Amniotic stem cell (primary cell): ENCODE measurements at places on chromosomes 7 and 10.

GRCh38 chr10:123146013-123146893, 1.7 kb upstream of the HMX2 start:
- DNase-seq = no peak

DNA sequence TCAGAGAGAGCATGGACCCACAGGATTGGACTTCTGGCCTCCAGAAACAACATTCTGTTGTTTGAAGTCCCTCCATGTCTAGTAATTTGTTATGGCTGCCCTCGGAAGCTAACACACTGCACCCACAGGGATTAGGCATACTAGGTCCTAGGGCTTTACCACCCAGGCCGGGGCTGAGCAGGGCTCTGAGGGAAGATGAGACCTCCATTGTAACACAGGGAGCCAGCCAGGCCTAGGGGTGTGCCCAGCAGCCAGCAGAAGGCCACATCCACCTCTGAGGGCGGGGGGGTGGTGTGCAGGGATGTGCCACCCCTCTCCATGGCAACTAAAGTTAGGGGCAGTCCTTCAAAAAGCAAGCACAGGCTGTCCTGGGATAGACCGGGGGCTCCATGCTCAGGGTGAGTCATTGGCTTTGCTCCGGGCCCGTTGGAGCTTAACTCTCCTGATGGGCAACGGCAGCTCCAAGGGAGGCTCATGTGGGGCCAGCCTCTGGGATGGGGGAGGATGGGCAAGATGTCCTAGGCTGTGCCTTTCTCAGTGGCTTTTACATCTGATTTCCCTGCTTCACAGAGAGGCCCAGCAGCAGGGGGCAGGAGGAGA, 96.6 kb upstream of the GPR26 start:
- DNase-seq = no peak

- DNase-seq = no peak
These were observed 358.1 kb upstream of the ZNF32 start for GRCh38 chr10:44006771-44007170.

DNA sequence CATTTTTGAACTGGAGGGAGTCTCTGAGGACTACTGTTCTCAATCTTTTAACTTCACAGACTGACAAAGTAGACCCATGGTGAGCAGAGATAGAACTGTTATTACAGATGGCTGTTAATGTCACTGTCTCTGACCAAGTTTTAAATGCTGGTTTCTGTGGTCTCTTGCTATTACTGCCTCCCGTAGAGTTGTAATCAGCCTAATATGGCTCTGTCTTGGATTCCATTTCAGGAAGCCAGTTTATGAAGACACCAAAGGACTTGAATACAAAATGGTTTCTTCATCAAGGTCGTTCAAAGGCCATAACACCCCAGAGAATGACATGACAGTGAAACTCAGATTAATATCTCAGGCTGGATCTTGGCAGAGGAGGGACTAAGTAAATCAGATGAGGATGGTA, 3.9 kb downstream of the SFRP4 start:
- no peak for DNase-seq

DNA sequence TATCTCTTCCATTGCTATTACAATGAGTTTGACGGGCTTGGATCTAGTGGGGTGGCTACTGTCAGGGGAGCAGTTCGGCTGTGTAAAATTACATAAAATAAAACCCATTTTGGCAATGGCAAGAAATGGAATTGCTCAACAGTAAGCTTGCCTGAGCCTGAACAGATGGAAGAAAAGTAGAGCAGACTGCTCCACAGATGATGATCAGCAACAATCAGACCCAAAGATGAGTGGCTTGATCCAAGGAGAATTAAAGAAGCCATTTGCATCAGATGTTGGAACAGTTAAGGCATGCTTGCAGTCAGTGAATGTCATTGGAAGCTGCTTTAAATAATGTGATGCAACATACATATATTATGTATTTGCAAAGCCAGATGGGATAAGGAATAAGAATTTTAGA, 256.6 kb upstream of the SMIM30 start:
- DNase-seq = no peak

DNA sequence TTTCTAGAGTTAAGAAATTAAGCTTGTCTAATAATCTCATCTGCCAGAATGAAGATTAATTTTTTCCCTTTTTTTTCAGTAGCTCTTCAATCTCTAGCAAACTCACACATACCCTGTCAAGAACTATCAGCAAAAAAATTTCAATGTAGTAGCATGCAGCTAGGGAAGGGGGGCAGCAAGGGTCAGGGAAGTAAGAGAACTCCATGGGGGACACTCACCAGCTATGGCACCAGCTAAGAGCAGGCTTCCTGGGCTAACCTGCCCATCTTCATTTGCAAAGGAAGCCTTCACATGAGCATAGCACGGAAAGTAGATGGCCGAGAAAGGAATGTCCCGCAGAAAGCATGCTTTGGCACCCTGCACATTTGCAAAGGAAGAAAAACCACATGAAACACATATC, 190.4 kb downstream of the SLC25A13 start:
- DNase-seq = no peak

DNA sequence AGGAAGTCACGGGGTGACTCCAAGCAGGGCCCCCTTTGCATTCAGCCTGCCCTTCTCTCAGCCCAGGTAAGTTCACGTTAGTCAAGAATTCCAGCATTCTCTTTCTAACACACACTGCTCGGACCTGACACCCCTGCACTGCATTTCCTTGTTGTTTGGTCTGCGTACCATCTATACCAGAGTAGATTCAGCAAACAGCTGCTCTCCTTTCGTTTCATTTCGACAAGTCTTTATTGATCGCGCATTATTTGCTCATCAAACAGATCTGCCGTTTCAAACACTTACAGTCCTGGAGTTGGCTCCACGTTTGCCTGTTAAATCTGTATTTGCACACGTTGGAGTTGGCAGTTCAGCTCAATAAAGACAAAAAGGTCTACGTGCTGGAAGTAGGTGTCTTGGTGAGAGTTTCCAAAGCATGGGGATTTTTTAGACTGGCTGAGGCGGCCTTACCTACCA, 495.1 kb downstream of the RPS24 start:
- DNase-seq = no peak

DNA sequence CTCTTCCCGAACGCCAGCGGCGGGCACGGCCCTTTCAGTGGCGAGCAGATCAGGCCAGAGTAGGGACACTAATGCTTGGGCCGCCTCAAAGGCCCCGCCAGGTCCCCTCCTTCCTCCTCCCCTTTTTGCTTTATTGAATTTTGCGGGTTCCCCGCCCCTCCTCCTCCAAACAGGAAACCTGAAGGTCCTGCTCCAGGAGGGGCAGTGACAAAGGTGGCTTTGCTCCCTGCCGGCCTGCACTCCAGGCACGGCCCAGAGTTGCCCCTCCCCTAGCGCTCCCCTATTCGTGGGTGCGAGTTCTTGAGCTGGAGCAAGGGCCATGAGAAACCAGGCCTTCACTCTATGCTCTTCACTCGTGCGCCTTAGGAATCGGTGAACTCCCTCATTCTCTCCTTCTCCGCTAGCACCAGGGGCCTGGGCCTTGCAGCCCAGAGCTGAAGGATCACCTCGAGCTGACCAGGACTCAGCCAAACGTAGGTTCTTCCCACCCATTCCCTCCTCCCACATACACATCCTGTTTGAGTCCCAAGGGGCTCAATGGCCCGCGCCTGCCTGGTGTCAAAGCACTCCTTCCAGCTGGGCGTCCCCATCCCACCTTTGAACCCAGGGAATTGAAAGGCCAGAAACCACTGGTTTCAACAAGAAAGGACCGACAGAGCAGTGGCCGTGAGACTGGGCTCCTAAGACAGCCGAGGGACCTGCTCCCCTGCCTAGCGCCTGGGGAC, 619 bp upstream of the HOXA6 start:
- no peak for DNase-seq

DNA sequence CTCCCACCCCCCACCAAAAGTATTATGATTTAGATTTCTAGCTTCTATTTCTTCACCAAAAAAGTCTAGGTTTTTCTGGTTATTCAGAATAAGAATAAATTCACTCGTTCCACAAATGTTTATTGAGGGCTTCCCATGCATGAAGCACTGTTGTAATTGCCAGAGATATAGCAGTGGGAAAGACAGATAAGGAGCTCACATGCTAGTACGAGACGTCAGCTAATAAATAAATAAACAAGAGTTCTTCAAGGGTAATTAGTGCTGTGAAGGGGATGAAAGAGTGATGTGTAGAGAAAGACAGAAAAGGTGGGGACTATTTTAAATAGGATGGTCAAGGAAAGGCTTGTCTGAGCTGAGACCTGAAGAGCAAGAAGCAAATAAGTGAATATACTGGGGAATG, 38.1 kb upstream of the SEPTIN7 start:
- no peak for DNase-seq

- DNase-seq = no peak
These were observed 104.1 kb downstream of the LHPP start for GRCh38 chr10:124565565-124566221.

- no peak for DNase-seq
These were observed 31.6 kb upstream of the PBLD start for GRCh38 chr10:68364101-68364886.
